Activated B cell treated with CpG ODN at 0.5 μM for 24 hours (primary cell): ENCODE measurements at places on chromosomes 2 and 18. TPM values are rescaled to one million over a fixed set of nuclear protein-coding genes. Genes with fewer than 3 reads are reported as not detected.
A peak's percentile ranks its signal among the peaks of the same experiment; 100 is the strongest.

TUBA3E gene
- total RNA-seq: not detected in 2 replicates

DNA sequence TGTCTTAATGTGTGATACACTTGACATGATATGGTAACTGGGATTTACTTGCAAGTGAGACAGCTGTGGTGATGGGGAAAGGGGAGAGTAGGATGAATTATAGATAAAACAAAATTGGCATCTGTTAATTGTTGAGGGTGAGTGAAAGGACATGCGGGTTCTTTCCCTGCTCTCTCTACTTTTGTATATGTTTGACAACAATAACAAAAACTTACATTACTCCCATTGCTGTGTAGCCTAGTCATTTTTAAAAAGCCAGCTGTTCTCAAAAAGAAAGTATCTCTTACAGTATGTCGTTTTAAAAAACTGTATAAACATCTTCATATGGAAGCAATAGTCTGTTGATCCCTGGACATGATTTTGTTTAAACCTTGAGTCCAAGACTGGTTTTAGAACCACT is 117.6 kb downstream of the MYO1B start:
- DNase-seq: no peak

DNA sequence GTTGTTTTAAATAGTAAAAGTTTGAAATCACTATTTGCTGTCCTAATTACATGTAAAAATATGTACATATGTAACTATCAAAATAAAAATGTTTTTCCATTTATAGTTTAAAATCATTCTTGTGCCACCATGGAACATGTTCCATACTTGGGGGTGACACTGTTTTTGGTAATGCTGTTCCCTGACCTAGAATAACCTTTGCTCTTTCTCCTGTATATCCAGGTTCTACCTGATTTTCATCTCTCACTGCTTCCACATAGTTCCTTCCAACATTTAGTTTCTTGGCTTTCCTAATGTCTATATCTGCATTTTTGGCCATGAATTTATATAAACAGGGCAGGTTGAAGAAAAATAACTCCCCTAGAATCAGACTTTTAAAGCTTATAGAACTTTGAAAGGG is 2.5 kb downstream of the SPOPL start:
- DNase-seq: no peak

CNGA3 gene
- not detected in 2 replicates for total RNA-seq

DNA sequence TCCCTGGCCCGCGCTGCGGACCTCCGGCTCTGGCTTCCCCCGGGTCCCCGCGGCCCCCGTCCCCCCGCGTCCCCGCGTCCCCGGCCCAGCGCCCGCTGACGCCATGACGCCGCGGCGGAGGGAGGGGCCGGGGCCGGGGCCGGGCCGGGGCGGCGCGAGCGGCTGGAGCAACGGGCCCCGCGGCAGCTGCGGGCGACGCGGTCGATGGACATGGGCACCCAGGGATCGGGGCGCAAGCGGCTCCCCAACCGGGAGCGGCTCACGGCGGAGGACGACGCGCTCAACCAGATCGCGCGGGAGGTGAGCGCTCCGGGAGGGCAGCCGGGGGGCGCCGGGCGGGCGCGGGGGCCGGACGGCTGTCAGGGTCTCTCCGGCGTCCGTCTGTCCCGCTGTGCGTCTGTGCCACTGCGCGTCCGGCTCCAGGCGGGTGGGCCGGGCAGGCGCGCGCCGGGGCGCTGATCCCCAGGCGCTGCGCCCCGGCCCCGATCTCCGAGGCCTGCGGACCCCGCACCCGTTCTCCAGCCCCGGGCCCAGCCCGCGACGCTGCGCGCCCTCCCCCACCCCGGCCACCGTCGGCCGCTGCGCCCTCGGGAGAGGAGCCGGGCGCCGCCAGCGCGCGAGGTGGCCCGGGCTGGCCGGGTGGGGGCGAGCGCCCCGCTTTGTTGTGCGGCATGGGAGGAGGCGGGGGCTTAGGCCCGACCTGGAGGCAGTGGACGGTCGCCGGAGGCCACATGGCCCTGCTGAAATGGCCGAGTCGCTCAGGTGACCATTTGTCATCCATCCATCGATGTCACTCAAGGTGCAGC is at the start of gene LRRFIP1:
LRRFIP1 (plus strand) TSS at position 147 of the 806 bp plus-strand sequence; CDS start at position 205, 58 bp downstream.
- DNase-seq: peak; percentile 40

DNA sequence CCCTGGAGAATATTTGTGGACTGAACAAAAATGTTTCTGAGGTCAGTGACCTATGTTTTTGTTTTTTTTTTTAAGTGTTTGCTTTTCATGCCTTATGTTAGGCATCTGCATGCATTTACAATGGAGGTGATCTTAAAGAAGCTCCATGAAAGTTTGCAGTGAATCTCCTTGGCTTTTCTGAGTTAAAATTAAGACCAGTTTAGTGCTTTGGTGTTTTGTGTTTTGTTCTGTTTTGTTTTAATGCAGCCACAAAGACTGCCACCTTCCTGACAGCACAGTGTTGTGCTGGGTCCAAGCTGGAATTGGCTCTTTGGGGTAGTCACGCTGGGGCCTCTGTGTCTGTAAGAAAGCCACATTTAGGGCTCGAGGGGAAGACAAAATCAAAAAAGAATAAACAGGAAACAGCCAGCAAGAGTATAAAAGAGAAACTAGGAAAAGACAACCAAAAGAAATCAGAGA is 396.2 kb downstream of the ARHGAP15 start:
- DNase-seq: no peak

HMSD gene
- total RNA-seq: 0.11 and 1.2 TPM in 2 replicates

- DNase-seq: peak; percentile 52
Observed at GRCh38 chr2:68726608-68727367, 7.8 kb upstream of the ARHGAP25 start.

ELOA2 gene
- total RNA-seq: not detected in 2 replicates

- no peak for DNase-seq
Observed at GRCh38 chr2:36801088-36801487, 104.6 kb downstream of the VIT start.

SOX11 gene
- total RNA-seq: 0.05 TPM in 1 of 2 replicates, not detected in the other

GRCh38 chr2:54372361-54372760 is 83.8 kb upstream of the SPTBN1 start:
- no peak for DNase-seq

DNA sequence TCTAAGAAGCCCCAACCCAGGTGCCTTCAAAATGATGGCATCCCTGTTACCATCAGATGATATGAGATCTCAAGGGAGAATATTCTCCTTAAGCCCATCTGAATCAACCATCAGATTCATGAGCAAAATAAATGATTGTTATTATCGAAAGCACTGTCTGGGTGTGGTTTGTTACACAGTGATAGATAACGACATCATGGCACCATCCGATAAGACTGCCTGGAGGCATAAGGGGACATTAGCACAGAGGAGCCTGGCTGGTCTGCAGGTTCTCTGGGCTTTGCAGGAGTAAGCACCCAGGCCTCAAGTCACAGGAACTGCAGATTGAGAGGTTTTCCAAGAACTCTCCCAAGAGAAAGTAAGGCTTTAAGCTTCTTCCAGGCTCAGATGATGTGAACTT is 15.6 kb downstream of the BMP10 start:
- DNase-seq: no peak

FTCDNL1 gene
- total RNA-seq: 1.4 and 1.5 TPM in 2 replicates

KLHL41 gene
- 0.24 and 0.27 TPM in 2 replicates for total RNA-seq

- no peak for DNase-seq
Observed at GRCh38 chr18:39843546-39843945, 2111.5 kb upstream of the PIK3C3 start.

DNA sequence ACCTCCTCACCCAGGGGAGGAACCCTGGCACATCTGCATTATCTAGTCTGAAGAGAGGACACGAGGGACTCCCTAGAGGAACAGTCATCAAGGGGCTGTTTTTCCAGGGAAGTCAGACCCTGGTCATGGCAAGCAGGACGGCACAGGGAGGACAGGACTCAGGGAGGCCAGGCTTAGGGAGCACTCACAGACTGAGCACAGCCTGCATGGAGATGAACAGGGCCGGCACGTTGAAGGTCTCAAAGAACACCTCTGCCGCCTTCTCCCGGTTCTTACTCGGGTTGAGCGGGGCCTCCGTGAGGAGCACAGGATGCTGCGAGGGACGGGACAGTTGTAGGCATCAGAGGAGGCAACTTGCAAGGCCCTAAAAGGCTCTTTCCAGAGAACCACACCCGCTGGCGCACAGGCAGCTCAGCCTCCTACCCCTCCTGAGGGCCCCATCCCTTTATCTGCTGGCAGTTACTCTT is 5.1 kb downstream of the ACTR1B start:
- no peak for DNase-seq

DNA sequence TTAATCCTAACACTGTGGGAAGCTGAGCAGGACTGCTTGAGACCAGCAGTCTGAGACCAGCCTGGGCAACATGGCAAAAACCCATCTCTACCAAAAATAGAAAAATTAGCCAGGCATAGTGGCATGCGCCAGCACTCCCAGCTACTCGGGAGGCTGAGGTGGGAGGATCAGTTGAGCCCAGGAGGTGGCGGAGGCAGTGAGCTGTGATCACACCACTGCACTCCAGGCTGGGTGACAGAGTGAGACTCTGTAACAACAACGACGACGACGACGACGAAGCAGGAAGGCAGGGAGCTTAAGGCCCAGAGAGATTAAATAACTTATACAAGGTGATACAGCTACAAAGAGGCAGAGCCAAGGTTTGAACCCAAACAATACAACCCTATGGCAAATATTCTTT is 37.3 kb downstream of the CFAP36 start:
- DNase-seq: no peak

DNA sequence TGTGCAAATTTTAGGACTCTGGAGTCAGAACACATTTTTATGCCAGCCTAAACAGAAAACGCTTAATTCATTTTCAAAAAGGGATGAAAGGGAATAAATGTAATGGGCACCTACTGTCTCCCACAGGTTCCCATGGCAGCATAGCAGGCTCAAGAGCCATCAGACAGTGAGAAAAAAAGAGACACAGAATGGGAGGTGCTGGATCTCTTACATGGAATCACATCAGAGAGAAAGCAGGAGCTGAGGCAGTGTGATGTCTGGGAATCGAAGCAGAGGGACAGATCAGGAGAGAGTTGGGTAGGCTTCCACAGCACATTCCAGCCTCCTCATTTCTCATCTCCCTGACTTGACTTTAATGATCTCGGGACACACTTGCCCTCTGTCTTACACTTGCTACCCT is 684.3 kb downstream of the KCNJ3 start:
- DNase-seq: no peak

MARCHF4 gene
- total RNA-seq: not detected in 2 replicates

ITGAV gene
- total RNA-seq: 2.6 and 4.1 TPM in 2 replicates

DNA sequence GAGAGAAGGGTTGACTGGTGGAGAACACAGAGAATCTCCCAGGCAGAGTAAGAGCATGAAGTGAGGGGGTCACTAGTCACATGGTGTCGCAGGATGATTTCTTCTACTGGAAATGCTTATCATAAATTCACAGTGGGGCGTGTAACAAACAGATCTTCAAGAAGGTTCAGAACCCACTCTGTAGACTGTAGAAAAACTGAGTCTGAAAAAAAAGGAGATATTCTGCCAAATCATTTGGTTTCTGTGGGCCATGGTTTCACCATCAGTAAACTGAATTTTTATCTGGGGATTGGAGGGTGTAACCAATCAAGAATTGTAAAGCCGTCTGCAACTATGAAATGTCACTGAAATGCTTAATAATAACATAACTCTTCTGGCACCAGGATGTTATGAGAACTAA is 15.0 kb downstream of the TPGS2 start:
- DNase-seq: no peak

TMEM163 gene
- 4.4 and 6.0 TPM in 2 replicates for total RNA-seq

DNA sequence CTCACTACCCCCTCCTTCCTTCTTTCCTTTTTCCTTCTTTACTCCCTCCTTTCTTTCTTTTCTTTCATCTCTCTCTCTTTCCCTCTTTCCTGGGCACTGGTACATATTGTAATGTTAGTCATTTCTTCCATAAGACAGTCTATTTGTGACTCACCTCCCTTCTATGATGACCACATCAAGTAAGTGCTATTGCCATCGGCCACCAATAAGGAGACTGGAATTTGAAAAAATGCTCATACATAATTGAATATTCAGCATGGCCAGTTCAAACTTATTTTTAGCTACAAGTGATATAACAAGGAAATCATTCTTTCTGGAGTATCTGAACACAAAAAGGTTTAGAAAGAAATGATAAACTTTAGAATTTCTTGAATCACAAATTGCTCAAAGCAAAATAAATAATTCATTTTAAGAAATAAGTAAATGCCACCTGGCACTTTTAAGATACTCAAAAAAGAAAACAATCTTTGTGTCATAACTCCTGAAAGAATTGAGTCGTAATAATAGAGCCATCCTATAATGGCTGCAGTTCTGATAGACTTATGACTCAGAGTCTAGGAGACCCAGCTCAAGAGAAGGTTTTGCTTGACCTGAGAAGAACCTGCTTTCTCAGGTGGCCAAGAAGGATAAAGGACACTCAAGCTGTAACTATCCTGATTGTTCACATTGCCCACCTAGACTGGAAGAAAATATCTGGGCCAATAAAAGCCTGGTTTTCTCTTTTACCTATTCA is 51.6 kb upstream of the CCBE1 start:
- no peak for DNase-seq

- no peak for DNase-seq
Observed at GRCh38 chr2:189673661-189674373, 653 bp upstream of the ANKAR start.

DNA sequence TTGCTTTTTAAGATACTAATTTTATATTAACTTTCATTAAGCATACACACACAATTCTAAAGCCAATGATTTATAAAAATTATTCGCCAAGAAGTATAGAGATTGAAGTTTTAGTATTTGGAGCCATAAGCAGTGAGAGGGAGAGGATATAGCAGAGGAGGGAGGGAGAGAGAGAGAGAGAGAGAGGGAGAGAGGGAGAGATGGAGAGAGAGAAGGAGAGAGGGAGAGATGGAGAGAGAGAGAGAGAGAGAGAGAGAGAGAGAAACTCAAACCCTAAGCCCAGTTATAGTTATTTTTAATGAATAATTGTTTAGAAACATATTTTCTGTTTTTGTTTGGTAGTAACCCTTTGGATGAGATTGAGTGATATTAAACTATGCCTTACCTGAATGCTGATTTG is 5.3 kb downstream of the TWIST2 start:
- no peak for DNase-seq

- no peak for DNase-seq
Observed at GRCh38 chr2:205982776-205983327, 103.1 kb downstream of the INO80D start.

- DNase-seq: no peak
Observed at GRCh38 chr2:166163775-166164174, 36.0 kb upstream of the SCN1A start.

CD28 gene
- 0.44 TPM in 1 of 2 replicates, not detected in the other for total RNA-seq

DNA sequence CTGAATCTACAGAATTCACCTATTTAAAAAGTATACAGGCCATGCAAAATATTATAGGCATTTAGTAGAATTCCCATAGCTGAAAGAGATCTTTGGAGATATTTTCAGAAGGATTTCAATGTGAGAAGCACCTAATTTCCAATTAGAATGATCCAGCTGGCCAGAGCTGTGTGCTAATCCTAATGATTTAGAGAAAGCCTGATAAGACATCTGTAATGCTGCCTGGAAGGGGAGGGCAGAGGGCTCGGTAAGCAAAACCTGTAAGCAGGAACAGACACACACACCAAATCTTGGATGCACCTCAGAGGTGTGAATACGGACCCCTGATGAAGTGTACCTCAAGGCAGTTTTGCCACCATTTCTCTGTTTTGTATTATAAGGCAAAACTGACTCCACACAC is 14.0 kb downstream of the SERTAD2 start:
- DNase-seq: no peak

SNRNP27 gene
- total RNA-seq: 43.0 and 49.1 TPM in 2 replicates

SKOR2 gene
- total RNA-seq: not detected in 2 replicates

- DNase-seq: no peak
Observed at GRCh38 chr2:231612109-231612455, 19.4 kb downstream of the TEX44 start.

TOGARAM2 gene
- 0.22 TPM in 1 of 2 replicates, not detected in the other for total RNA-seq

- no peak for DNase-seq
Observed at GRCh38 chr18:8996771-8997432, 105.6 kb upstream of the NDUFV2 start.

TBR1 gene
- total RNA-seq: 0.02 and 0.07 TPM in 2 replicates

CCDC121 gene
- total RNA-seq: 0.69 and 0.71 TPM in 2 replicates

CGREF1 gene
- 0.17 and 0.31 TPM in 2 replicates for total RNA-seq

- no peak for DNase-seq
Observed at GRCh38 chr2:106943468-106944200, 57.7 kb upstream of the ST6GAL2 start.
